ENCODE measurements at places on chromosomes 11 and 22. TPM values are rescaled to one million over a fixed set of nuclear protein-coding genes. Genes with fewer than 3 reads are reported as not detected.
A peak's percentile ranks its signal among the peaks of the same experiment; 100 is the strongest.

Gene FAM83F
- total RNA-seq, result 0.21 TPM

Gene TRPT1
- 12.0 TPM for total RNA-seq

Gene CRYBB2
- total RNA-seq, result not detected

Gene MS4A4A
- total RNA-seq, result 11.1 TPM

Gene SULT4A1
- total RNA-seq, result 2.1 TPM

Gene SCGB1D2
- total RNA-seq, result not detected

Gene ENTHD1
- total RNA-seq, result not detected

Gene RASSF10
- total RNA-seq, result 5.8 TPM

DNA sequence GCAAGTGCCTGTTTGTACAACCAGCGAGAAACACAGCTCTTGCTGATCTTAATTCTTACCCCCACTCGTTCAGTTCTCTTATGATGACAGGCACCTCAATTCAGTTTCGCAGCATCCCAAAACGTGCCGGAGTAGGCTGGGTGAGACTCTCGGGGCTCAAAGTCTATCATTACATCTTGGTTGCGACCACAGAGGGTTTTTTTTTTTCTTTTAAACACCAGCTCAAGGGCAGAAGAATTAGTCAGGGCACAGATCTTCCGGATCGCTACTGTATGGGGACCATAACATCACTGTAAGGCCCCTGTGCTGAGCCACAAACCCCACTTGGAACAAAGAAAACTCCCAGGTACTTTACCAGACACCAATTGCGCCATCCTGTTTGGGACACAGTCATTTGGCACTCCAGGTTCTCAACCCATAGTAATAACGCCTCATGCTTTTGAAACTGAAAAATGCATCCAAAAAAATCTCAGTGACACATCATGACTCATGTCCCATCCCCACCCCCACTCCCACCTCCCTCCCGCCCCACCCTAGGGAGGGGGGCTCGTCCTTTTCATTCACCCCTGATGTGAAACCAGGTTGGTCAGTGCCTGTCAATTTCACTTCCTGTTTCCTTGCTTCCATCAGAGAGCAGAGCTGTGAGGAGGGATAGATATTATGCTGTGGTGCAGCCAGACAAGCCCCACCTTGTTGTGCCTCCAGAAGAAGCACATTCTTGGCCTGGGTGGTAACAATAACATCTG lies 41.0 kb upstream of the CD5 start:
- no peak overlapping the region for H3K27ac ChIP-seq
- H3K27me3 ChIP-seq, result no peaks in the 10 kb centered on the region
- DNase-seq, result no peak
- H3K4me3 ChIP-seq, result no peak overlapping the region

- H3K36me3 ChIP-seq, result no peaks in the 10 kb centered on the region
- no peak overlapping the region for H3K4me3 ChIP-seq
- H3K27me3 ChIP-seq, result no peaks in the 10 kb centered on the region
- no peaks in the 10 kb centered on the region for H3K4me1 ChIP-seq
- no peak overlapping the region for H3K27ac ChIP-seq
- no peak for DNase-seq
Measured at GRCh38 chr11:11607772-11608171, 14.0 kb downstream of the GALNT18 start.

- no peaks in the 10 kb centered on the region for H3K36me3 ChIP-seq
- H3K27me3 ChIP-seq, result no peaks in the 10 kb centered on the region
- H3K4me1 ChIP-seq, result no peaks in the 10 kb centered on the region
Measured at GRCh38 chr11:120835601-120836228, 188.2 kb upstream of the TBCEL start.

GRCh38 chr11:67519726-67520125 lies 3.5 kb downstream of the CABP2 start:
- H3K36me3 ChIP-seq, result no peaks in the 10 kb centered on the region
- no peaks in the 10 kb centered on the region for H3K27me3 ChIP-seq

DNA sequence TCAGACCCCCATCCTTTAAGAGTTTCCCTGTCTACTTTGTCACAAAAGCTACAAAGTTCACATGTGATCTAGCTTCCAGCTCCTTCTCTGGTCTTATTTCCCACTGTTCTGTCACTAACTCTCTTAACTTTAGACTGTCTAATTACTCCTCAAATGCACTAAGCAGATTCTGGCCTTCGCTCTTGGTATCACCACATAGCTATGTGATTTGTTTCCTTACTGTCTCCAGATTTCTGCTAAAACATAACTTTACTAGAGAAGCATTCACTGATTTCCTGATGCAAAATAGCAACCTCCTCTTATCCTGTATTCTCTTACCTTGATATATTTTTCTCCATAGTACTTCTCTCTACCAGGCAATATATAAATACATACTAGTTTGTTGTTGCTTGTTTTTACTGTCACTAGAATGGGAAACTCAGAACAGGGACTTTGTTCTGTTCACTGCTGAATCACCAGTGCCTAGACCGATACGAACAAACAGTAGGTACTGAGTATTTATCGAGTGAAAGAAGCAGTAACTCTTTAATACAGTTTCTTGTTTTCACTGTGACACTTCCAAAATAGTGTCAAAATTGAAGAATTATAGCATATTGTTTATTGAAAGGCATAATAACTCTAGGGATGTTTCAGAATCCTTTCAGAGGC lies 205.6 kb downstream of the DDX10 start:
- no peak overlapping the region for H3K4me3 ChIP-seq
- no peak for DNase-seq
- H3K27ac ChIP-seq, result no peak overlapping the region
- H3K4me1 ChIP-seq, result no peaks in the 10 kb centered on the region
- no peaks in the 10 kb centered on the region for H3K36me3 ChIP-seq
- no peaks in the 10 kb centered on the region for H3K27me3 ChIP-seq

- no peaks in the 10 kb centered on the region for H3K4me1 ChIP-seq
- no peak for DNase-seq
- H3K4me3 ChIP-seq, result no peak overlapping the region
- no peak overlapping the region for H3K27ac ChIP-seq
- H3K27me3 ChIP-seq, result no peaks in the 10 kb centered on the region
Measured at GRCh38 chr11:73659961-73660360, 13.6 kb downstream of the PLEKHB1 start.

GRCh38 chr11:15229069-15229468 lies 114.3 kb downstream of the INSC start:
- H3K4me3 ChIP-seq, result no peak overlapping the region
- no peaks in the 10 kb centered on the region for H3K4me1 ChIP-seq
- H3K27me3 ChIP-seq, result no peaks in the 10 kb centered on the region
- H3K36me3 ChIP-seq, result no peaks in the 10 kb centered on the region

GRCh38 chr11:6681949-6682348 lies 1.2 kb downstream of the MRPL17 start:
- peak overlapping the region; percentile 80 for H3K27ac ChIP-seq
- no peak for DNase-seq

DNA sequence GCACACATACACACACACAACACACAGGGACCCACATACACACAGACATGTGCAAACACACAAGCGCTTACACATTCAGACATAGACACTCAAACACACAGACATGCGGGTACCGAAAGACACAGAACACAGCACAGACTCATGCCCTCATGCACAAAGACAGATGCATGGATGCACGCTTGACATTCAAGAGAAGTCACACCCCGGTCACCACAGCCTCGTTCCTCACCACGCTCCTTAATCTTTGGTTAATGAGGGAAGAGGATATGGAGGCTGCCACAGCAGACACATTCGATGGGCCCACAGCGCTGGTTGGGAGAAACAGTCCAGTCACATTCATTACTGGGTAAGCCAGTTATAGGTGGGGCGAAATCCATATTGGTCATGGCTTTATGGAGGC lies 51.9 kb upstream of the EIF3D start:
- H3K27me3 ChIP-seq, result no peaks in the 10 kb centered on the region
- no peak for DNase-seq
- no peak overlapping the region for H3K4me3 ChIP-seq
- no peaks in the 10 kb centered on the region for H3K4me1 ChIP-seq

DNA sequence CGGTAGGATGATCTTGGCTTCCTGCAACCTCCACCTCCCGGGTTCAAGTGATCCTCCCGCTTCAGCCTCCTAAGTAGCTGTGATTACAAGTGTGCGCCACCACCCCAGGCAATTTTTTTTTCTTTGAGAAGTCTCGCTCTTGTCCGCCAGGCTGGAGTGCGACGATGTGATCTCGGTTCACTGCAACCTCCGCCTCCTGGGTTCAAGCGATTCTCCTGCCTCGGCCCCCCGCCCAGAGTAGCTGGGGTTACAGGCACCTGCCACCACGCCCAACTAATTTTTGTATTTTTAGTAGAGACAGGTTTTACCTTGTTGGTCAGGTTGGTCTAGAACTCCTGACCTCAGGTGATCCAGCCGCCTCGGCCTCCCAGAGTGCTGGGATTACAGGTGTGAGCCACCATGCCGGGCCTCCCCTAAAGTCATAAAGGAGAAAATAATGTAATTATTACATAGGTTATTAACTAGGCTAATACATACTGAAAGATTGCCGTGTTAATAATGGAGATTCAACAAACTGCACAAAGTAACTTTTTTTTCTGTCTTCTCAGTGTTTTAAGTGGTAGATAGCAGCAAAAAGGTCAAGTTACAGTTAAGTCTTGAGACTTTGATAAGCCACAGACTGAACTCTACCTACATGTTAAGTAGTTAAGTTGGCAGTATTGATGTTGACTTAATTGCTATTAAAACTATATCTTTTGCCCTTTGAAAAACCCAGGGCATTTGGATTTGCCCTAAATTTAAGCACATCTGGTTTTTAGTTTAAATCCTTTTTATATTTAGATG lies 3.9 kb downstream of the CAPRIN1 start:
- no peaks in the 10 kb centered on the region for H3K36me3 ChIP-seq
- H3K27me3 ChIP-seq, result no peaks in the 10 kb centered on the region
- H3K4me1 ChIP-seq, result peaks cover 9% of the 10 kb centered on the region
- H3K27ac ChIP-seq, result no peak overlapping the region
- H3K4me3 ChIP-seq, result no peak overlapping the region

DNA sequence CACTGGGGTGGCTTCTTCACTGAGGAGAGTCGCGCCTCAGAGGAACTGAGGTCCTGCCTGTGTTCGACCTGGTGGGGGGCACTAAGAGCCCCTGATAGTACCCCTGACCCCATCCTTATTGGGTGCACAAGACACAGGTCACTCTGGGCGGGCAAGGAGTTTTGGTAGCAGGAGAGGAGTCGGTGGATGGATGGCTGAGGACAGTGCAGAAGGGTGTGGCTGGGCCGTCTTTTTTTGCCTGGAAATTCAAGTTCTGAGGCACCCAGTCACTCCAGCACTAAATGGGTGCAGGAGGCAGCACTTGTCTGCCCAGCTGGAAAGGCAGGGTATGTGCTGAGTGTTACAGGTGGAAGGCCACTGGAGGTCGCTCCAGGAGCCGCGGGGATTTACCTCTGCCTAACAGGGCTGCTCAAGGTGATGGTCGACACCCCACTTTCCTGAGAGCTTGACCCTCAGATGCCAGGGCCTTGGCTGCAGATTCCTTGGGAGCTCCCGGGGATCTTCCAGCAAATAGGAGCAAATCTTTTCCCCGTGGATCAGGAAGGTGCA lies 960 bp downstream of the TSSC4 start:
- no peaks in the 10 kb centered on the region for H3K36me3 ChIP-seq
- H3K4me1 ChIP-seq, result peaks cover 16% of the 10 kb centered on the region
- H3K27ac ChIP-seq, result peak overlapping the region; percentile 96
- H3K4me3 ChIP-seq, result peak overlapping the region; percentile 85

- DNase-seq, result no peak
- H3K27ac ChIP-seq, result no peak overlapping the region
- H3K4me3 ChIP-seq, result no peak overlapping the region
- no peaks in the 10 kb centered on the region for H3K4me1 ChIP-seq
- H3K36me3 ChIP-seq, result no peaks in the 10 kb centered on the region
- no peaks in the 10 kb centered on the region for H3K27me3 ChIP-seq
Measured at GRCh38 chr11:116126562-116126961, 622.3 kb upstream of the CADM1 start.

GRCh38 chr11:32088117-32088941 lies 2.5 kb upstream of the RCN1 start:
- peak overlapping the region; percentile 34 for H3K27ac ChIP-seq
- DNase-seq, result peak; percentile 39
- no peaks in the 10 kb centered on the region for H3K4me1 ChIP-seq
- no peaks in the 10 kb centered on the region for H3K36me3 ChIP-seq
- no peak overlapping the region for H3K4me3 ChIP-seq
- H3K27me3 ChIP-seq, result no peaks in the 10 kb centered on the region

- H3K27ac ChIP-seq, result no peak overlapping the region
- no peaks in the 10 kb centered on the region for H3K36me3 ChIP-seq
- no peaks in the 10 kb centered on the region for H3K4me1 ChIP-seq
- no peak for DNase-seq
- no peaks in the 10 kb centered on the region for H3K27me3 ChIP-seq
Measured at GRCh38 chr11:123116486-123116885, 54.5 kb upstream of the HSPA8 start.

DNA sequence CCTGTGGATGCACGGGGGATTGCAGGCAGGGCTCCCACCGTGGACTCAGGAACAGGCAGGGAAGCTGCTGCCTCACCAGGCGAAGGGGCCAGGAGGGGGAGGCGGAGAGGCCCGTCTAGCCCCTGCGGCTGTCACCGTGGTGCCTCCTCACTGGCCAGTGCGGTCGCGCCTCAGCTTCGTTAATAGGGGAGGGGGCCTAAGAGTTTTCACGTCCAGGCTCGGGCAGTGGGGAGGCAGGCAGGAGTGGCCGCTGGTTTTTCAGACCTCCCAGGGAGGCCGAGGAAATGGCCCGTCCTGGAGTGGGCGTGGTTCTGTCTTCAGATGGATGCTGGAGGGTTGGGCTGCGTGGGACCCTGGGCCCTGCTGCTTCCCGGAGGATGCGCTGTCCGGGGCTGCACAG lies 91.1 kb upstream of the B3GAT1 start:
- H3K27me3 ChIP-seq, result no peaks in the 10 kb centered on the region
- no peaks in the 10 kb centered on the region for H3K4me1 ChIP-seq
- DNase-seq, result no peak

- H3K27ac ChIP-seq, result no peak overlapping the region
- H3K4me3 ChIP-seq, result no peak overlapping the region
- H3K27me3 ChIP-seq, result no peaks in the 10 kb centered on the region
- no peak for DNase-seq
- H3K4me1 ChIP-seq, result no peaks in the 10 kb centered on the region
Measured at GRCh38 chr11:30426781-30427180, 103.9 kb downstream of the ARL14EP start.

DNA sequence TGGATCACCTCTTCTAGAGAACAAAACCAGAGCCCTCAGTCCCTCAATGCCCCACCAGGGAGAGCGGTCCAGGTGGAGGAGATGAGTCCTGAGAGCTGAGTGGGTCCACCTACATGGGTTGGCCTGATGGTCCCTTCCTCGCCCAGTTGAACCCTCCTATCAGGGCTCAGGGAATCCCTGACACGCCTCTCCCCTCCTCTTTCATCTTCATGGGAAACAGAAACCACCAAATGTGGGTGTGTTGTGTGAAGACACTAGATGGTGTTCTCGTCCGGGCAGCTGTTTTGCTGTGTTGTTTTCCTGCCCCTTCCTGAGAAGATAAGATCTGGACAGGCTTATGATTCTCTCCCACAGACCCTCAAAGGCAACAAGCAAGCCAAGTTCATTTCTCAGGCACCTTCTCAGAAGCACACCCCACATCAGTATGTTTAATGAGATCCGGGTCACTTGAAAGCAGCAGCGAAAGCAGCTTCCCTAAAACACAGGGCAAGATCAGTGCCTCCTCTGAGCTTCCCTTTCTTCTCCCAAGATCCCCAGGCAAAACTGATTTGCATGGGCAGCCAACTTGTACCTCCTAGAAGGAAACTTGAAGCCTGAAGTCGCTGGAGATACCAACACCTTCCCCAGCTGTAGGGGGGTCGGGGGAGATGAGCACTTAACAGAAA lies 35.3 kb upstream of the POU2AF1 start:
- DNase-seq, result no peak
- H3K36me3 ChIP-seq, result no peaks in the 10 kb centered on the region
- H3K27me3 ChIP-seq, result no peaks in the 10 kb centered on the region
- no peak overlapping the region for H3K4me3 ChIP-seq
- H3K4me1 ChIP-seq, result no peaks in the 10 kb centered on the region

Data from uterus (tissue), 4 donors.